Brain (organoid and tissue), 16 donors: ENCODE measurements at places on chromosomes 4 and X.

- peak; percentile 36 for DNase-seq
Measured at GRCh38 chr4:28462766-28463700, 1602.4 kb downstream of the STIM2 start.

- DNase-seq, result peak; percentile 82
Measured at GRCh38 chrX:129748305-129748704, 9.5 kb downstream of the XPNPEP2 start.

DNA sequence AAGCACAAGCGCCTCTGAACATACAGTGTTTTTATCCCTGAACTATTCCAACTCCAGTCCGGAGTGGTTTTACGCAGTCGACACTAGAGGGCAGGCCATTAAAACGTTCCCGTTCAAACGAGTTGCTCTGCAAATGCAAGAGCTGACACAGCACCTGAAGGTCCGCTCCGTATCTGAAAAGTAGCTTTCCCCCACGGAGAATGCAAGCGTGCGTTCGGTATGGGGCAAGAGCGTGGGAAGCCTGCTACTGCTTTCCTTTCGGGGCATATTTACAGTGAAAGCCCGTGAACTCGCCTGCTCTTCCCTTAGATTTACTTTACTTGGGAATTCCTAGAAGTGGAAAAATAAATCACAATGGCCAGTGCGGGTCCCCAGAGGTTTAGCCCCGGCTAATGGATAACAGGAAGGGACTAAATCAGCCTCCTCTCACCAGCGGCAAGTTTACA, 190.8 kb downstream of the TSPAN5 start:
- DNase-seq, result peak; percentile 91

DNA sequence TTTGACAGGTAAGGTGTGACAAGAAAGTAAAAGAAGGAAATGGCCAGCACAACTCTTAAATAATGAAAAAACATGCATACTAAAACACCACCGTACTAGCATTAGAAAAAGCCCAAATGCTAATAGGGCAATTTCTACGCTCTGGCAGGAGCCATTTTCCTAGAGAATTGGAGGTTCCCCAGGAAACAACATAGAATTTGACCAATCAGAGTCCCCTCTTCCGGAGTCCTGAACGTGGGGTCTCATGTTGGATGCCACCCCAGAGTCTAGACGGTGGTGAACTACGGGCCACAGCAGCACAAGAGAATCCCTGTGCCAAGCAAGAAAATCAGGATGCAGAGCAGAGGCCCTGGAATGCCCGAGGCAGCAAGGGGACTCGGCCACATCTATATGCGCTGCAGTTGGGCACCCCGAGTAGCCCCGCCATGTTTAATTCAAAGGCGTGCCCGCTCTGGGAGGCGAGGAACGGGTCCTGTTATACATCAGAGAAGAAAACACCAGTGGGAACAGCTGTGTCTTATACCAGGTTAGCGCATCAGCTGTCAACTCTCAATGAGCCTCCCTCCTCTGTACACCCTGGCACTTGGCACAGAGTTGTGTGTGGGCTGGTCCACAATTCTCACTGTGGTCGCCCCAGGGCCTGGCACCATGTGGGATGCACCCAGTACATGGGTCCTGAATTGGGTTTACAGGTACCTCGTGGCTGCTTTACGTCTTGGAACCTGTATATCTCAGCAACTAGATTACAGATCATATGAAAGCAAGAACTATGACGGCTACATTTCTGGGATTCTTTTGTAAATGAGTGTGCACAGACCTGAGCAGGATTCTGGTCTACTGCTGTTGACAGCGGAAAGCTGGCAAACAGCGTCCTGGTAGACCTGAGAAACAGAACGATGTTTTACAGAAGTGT, 52.1 kb downstream of the SEL1L3 start:
- no peak for DNase-seq
